ENCODE measurements at places on chromosomes 5 and 9.

DNA sequence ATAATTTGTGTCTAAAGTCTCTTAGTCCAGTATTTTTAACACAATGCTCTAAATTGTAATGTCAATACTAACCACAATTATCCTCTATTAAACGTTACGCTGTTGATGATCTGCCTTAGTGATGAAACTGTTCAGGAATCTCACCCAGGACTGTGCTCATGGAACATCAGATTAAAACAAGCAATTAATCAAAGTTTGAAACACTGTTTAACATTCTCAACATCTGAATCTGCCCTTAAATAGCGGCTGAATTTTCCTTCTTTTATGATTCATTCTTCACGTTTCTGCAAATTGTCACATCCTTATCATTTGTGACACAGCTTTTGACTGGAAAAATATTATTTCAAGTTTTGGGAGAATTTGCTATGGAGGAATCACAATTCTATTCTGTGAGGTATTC lies 113.8 kb downstream of the MARCHF11 start:
- DNase-seq = no peak

- DNase-seq = no peak
Observed at GRCh38 chr5:10021248-10021647, 228.4 kb downstream of the ATPSCKMT start.

DNA sequence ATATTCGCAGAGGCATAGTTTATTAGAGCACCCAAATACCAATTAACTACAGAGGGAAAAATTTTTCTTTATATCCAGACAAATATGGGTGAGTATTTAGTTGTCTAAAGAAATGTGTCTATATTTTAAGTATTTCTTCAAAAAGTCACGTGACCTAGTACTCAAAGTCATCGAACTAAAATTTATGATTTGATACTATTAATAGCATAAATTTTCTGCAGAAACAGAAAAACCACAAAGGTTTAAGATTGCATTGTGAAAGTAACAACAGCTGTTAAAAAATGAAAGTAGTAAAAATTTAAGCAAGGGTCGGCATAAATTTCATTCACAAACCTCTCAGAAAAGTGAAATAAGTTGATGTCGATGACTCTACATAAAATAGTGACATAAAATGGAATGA lies 323.9 kb upstream of the RORB start:
- no peak for DNase-seq

DNA sequence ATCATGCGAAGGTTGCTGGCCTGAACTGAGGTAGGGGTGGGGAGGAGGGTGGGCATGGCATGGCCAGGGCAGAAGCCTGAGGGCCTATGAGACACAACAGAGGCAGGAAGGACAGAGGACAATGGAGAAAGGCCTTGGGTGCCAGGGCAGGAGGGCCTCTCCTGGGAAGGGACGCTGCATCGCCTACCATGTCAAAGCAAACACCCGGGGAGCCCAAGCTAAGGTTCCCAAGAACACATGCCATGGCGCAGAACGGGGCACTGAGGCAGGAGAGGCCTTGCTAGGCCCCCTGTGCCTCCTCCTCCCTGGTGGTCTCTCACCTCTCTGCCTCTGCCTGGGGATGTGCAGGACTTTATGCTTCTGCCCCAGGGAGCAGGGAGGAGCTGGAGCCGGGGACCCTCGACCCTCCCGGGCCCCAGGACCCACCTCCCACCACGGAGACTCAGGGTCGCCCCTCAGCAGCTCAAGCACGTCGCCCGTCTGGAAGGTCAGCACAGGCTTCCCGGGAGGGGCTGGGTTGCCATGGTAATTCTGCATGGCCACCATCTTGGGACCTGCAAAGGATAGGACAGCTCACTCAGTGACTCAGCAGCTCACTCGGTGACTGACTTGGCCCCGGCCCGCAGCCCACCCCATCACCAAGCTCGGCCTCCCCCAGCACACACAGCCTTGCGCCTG lies 40.3 kb upstream of the SARDH start:
- DNase-seq = no peak

GRCh38 chr5:17203329-17204132 lies 13.9 kb upstream of the BASP1 start:
- no peak for DNase-seq

- DNase-seq = no peak
Observed at GRCh38 chr9:33197279-33198152, 30.4 kb upstream of the B4GALT1 start.

DNA sequence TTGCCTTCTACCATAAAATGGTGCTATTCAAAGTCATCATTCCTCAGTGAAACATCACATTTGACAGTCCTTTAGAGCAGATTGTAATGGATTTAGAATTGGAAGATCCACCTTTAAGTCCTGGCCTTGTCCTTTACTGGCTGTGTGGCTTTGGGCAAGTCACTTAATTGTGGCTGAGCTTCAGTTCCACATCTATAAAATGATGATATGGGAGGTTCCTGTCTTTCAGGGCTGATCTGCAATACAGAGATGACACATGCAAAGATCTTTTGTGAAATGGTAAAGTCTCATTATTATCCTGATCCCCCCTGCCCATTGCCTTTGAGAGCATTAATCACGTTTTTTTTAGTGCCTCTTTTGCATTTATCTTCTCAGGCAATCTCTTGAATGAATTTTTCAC lies 58.2 kb downstream of the ZFAND5 start:
- no peak for DNase-seq

- DNase-seq = no peak
Observed at GRCh38 chr5:108729242-108729615, 18.5 kb upstream of the FER start.

DNA sequence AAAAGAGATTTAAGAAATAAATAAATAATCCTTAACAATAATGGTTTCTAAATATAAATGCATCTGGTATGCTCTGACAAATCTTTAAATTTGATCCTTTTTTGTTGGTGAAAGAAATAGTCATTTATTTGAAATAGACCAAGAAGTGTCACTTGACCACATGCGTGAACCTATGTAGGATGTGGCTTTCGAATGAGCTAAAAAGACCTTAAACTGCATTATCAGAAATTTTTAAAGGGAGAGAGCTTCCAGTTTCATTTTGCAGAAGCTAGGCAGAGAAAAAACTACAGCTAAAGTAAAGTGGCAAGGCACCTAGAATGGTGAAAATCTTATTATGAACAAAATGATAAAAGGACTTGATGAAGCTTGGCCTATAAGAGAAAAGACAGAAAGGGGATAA lies 309.2 kb upstream of the EFNA5 start:
- peak; percentile 16 for DNase-seq

DNA sequence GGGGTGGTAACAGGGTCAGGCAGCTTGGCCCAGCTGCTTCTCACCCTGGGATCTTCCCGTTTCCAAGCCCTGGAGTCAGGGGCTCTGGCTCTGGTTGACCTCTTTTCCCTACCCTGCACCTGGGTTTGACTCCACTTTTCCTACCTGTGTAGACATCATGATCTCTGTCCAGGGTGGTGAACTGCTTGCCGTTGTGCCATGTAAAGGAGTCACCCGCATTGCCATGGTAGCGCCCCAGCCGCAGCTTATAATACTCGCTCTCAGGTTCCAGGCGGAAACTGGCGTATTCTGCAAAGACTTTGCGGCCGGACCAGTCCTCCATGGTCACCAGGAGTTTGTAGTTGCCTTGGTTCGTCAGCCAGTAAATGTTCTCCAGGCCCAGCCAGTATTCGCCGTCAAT lies 30.9 kb downstream of the ANGPTL2 start:
- DNase-seq = no peak

DNA sequence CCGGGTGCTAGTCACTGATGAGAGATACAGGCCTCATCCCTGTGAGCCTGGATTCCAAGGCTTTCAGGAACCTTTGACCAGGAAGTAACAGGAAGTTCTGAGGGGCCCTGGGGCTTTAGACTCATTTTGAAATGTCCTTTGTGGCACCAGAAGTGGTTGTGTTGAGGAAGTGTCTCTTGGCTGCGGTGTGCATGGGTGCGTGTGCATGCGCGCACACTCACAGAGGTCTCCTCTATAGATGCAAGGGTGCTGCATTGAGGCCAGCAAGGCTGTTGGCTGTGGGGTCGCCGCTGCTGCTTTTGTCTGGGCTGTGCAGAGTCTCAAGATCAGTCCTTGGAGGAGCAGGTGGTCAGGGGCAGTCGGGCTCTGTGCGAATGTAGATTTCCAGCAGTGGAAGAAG lies 7.6 kb downstream of the RAB24 start:
- no peak for DNase-seq

DNA sequence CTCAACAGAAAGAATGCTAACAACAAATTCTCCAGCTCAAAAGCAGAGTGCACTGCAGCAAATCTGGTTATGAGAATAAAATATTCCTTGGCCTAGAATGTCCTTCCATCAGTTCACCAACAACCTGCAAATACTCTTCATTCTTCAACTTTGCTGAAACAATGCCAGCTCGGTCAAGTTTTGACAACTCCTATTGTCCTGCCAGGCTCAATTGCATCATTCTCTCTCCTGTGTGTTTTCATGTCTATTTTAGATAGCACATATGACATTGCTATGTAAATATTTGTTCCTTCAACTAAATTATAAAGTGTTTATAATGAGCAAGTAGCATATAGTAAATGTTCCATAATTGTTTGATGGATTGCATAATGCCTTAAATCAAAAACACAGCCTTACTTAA lies 463.8 kb downstream of the TLE1 start:
- DNase-seq = no peak

DNA sequence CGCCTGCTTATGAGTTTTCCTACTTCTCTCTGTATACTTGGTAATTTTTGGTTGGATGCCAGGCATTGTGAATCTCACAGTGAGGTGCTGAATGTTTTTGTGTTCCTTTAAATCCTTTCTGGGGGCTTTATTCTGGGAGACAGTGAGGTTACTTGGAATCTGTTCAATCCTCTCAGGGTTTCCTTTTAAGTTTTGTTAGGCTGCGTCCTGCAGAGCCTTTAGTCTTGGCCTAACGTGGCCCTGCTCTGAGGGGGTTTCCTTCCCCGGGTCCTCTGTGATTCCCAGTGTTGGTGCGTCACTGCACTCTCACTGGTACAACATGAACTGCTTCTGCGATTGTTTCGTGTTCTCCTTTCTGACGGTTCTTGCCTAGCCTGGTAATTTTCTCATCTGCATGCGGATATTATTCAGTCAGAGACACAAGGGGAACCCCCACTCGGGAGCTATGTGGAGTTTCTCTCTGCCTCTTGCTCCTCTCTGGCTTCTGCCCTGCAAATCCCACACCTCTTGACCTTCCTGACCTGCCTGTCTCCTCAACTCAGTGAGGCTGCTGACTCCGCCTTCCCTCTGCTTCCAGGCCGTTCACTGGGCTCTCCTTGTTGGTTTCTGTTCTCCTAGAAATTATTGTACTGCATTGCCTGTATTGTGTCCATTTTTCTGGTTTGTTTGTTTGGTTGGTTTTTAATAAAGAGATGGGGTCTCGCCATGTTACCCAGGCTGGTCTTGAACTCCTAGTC lies 128.1 kb downstream of the DAB2IP start:
- no peak for DNase-seq

DNA sequence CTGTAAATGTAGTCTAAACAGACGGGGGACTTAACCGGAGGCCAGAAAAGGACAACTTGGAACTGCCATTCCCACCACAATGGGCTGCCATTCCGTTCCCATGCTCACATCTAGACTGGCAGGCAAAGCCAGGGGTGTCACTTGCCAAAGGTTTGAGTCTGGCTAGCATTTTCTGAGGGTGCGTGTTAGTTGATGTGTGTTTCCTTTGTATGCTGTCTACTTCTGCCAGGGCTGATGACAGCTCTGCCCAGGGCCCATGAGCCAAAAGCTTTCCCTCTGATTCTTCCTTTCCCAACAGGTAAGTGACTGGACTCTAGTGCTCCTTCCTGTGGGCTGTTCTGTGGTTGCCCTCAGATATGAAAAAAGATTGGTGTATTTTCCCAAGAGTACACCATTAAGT lies 68.0 kb downstream of the ZNF608 start:
- no peak for DNase-seq

DNA sequence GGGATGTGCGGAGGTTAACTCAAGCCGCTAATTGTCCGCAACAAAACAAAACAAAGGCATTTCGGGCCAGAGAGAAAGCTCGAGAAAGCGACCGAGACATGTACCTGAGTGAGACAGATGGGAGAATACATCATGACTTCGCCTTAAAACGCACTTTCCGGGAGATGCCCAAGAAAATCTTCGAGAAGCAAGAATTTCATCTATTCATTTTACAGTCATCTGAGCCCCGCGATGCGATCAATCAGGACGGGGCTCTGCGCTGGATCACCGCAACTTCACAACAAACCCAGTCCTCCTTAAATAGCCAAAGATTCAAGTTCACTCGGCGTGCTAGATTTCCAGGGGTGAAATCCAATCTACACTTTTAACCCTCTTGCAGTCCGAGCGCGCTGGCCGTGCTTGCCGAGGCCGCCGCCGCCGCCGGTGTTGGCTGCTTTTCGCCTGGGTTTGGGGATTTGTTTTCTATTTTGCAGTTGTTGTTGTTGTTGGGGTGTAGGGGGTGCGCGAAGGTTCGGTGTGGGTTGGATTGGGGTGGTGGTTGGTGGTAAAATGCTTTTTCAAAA lies 482 bp downstream of the NFIB start:
- DNase-seq = no peak

DNA sequence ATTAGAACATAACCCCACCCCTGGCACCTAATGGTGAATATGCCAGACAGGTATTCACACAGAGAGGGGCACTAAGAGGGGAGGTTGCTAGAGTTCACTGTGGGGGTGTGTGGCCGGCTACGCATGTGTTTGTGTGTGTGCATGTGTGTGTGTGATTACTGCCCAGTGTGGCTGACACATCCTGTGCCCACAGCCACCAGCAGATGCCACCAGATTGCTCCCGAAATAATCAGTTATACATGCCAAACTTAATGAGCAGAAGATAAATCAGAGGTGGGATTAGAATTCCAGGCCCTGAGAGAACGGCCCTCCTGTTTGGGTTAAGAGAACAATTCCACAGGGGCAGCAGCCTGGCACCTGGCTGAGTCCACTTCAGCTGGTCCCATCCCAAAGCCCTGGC lies 91.8 kb upstream of the TBCA start:
- DNase-seq = no peak

DNA sequence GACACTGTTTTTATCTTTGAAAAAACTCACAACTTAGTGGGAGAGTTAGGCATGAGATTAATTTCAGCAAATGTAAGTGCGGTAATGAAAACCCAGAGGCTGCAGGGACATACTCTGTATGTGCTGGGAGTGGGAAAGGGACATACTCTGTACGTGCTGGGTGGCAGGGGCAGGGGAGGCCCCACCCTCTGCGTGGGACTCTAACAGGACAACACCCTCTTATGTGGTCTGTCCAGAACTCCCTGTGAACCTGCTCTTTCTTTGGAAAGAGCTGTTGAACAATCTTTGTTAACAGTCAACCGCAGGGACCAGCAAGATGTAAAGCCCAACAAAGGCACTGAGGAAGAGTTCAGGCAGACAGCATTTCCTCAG lies 2.4 kb downstream of the MLANA start:
- no peak for DNase-seq

GRCh38 chr5:115336201-115336720 lies 39.8 kb upstream of the CCDC112 start:
- DNase-seq = no peak

- no peak for DNase-seq
Observed at GRCh38 chr5:78699552-78700153, 51.1 kb upstream of the LHFPL2 start.
